Activated T-cell treated with anti-CD3 and anti-CD28 coated beads, Interleukin-2, amount 50 U/mL, for 1 hour (primary cell): ENCODE measurements at places on chromosomes 1 and 21.

GRCh38 chr1:206696812-206697585 is 12.3 kb downstream of the MAPKAPK2 start:
- DNase-seq: no peak

DNA sequence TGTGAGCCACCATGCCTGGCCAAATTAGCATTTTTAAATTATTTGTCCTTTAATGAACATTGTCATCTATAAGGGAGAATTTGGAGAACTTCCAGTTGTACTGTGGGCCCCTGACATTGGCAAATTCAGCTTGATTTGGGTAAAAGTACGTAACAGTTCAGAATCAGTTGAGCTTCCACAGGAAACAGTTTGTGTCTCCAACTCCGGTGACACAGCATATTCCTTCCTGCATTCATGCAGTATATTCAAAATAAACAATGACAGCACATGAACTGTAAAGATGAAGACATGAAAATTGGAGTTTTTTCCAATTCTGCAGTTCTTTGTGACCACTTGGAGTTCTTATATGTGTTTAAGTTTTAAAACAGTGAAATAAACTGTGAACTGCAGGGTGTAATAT is 28.2 kb downstream of the RNF220 start:
- no peak for DNase-seq

- DNase-seq: no peak
Observed at GRCh38 chr1:101301446-101302057, 64.7 kb downstream of the S1PR1 start.

DNA sequence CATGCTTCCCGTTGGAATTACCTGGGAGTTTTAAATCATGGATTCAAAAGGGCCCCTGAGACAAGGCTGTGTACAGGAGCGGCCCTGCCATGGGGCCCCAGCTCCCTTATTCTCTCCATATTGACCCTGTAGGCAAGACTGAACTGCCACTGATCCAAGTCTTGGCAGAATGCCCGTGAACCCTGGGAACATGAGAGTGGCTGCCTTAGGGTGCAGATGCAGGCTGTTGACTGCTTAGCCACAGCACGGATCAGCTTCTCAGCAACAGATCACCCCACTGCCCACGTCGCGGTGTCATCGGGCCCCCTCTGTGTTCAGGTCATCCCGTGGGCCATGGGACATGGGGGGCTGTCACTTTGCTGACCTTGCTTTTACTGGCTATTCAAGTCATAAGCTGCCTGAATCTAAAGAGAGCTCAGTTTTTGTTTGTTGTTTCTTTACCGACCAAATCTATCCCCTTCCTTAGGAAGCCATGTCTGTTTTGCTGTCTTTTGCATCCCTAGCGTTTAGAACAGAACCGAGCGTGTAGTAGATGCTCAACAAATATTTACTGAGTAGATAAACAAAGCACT is 83.4 kb downstream of the MATN1 start:
- DNase-seq: no peak

DNA sequence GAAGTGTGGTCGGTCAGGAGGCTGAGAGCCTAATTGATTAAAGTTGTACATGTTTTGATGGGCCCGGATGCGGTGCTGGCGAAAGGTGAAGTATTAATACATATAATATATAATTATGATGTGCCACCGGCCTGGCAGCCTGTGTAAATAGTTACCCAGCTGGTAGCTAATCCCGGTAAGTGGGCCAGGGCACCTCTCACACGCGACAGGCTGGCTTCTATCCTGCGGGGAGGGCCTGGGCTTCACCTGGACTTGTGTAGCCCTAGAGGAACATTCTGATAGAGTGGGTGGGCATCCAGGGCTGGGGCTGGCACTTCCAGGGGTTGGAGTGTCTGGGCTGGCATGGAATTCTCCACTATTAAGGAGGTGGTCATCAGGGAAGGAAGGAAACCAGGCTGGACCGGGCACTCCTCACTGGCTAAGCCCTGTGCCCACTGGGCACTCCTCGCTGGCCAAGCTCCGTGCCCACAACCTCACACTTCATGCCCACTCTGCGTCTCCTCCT is 48.3 kb downstream of the IGSF21 start:
- DNase-seq: no peak

DNA sequence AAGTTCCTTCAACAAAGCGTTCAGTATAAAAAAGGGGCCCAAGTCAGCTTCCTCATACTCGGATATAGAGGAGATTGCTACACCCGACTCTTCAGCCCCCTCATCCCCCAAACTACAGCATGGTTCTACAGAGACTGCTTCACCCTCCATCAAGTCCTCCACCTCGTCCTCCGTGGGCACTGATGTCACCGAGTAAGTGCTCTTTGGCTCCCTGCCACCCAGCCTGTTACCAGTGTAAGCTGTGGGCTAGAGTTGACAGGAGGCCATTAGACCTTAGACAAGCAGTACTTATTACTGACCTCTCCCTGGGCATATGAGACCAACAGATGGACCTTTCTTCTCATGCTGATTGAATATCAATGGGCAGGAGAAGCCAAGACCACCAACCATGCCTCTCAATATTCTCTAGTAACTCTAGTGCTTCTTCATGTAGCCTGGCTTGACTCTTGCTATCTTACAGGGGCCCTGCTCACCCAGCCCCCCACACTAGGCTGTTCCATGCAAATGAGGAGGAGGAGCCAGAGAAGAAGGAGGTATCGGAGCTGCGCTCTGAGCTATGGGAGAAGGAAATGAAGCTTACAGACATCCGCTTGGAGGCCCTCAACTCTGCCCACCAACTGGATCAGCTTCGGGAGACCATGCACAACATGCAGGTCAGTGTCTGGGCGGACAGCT is 20.9 kb upstream of the IPO9 start:
- DNase-seq: no peak

GRCh38 chr1:109543283-109543987 is 3.8 kb downstream of the GPR61 start:
- no peak for DNase-seq

DNA sequence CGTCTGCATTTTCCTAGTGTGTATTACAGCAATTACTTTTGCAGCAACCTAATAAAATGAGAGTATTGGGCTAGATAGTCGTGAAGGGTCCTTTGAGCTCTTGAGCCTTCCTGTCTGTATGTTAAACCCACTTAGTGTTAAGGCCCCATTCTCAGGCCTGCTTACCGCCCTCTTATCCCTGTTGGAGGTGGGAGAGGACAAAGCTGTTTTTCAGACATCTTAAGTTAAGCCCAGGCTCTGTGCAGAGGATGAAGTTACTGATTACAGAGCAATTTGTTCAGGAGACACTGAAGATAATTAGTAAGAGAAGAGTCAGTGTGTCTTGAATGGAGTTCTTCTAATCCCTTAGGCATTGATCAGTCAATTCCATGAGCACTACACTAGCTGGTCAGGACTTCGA is 114.6 kb downstream of the UCK2 start:
- DNase-seq: no peak

DNA sequence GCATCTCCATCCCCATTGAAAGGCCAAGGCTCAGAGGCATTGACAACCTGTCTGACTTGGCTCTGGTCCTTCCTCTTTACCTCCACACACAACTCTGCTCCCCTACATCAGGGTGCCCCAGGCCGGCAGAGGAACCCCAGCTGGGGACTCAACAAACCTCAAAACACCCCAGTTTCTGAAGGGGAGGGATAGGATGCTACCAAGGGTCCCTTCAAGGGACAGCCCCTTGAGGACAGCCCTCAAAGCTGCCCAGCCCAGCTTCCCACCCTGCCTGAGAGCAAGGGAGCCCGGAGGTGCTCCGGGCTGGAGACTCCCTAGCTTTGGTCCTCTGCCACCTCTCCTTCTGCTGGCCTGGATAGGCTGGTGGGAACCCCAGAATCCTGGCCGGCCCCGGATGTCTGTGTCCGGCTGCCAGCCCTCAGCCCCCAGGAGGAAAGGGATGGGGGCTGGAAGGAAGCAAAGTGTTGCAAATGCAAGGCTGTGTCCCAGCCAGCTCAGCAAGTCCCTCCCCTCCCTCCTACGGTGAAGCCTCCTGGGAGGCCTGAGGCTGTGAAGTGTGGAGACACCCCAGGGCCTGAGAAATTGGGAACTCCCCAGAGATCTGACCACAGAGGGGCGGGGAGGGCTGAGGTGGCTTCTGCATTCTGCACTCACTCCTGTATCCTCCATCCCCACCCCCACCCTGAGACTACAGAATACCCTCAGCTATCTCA is 1.1 kb upstream of the MARCKSL1 start:
- peak; percentile 51 for DNase-seq

- DNase-seq: no peak
Observed at GRCh38 chr21:24976238-24976637, 631.0 kb downstream of the MRPL39 start.

- no peak for DNase-seq
Observed at GRCh38 chr1:41613689-41614574, 129.4 kb upstream of the EDN2 start.

DNA sequence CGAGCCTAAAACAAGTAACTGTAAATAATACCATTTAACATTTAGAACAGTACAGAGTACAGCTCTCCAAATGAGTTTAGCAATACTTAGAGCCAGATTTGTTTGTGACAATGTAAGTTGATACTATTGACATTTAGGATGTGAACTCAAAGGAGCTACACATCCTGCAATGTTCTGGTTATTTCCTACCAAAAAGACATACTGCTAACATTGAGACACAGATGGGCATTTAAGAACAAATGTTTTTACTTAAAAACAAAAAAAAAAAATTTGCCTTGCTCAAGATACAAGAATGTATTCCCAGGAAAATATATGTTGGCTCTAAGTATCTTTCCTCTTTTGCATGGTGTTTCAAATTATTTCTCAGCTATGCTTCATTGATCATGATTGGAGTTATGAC is 1464.8 kb upstream of the PRMT6 start:
- DNase-seq: no peak

GRCh38 chr1:215739025-215739424 is 171.9 kb downstream of the KCTD3 start:
- DNase-seq: no peak

- DNase-seq: no peak
Observed at GRCh38 chr1:156412653-156413321, 43.8 kb downstream of the RHBG start.

- no peak for DNase-seq
Observed at GRCh38 chr1:245118806-245119205, 36.0 kb upstream of the KIF26B start.

- no peak for DNase-seq
Observed at GRCh38 chr1:223551610-223552009, 113.9 kb downstream of the CAPN8 start.

DNA sequence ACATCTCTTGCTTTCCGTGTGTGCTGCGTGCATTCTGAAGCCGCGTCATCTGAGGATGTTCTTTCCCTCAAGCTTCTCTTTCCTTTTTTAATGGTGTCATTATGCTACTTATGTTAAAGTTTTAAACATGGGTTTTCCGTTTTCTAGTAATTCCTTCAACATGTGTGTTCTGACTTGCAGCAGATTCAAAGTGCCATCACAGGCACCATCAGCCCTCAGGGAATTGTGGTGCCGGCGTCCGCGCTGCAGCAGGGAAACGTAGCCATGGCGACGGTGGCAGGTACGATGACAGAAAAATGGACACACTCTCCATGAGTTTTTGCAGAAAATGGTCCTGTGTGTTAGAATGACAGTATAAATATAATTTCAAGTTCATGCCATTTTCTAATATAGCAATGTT is 42.4 kb downstream of the PKNOX1 start:
- no peak for DNase-seq

- DNase-seq: no peak
Observed at GRCh38 chr1:100502052-100502792, 35.7 kb upstream of the GPR88 start.

GRCh38 chr1:17185485-17185860 is 19.5 kb upstream of the PADI1 start:
- DNase-seq: no peak

GRCh38 chr1:91817211-91817905 is 68.6 kb downstream of the TGFBR3 start:
- DNase-seq: no peak

DNA sequence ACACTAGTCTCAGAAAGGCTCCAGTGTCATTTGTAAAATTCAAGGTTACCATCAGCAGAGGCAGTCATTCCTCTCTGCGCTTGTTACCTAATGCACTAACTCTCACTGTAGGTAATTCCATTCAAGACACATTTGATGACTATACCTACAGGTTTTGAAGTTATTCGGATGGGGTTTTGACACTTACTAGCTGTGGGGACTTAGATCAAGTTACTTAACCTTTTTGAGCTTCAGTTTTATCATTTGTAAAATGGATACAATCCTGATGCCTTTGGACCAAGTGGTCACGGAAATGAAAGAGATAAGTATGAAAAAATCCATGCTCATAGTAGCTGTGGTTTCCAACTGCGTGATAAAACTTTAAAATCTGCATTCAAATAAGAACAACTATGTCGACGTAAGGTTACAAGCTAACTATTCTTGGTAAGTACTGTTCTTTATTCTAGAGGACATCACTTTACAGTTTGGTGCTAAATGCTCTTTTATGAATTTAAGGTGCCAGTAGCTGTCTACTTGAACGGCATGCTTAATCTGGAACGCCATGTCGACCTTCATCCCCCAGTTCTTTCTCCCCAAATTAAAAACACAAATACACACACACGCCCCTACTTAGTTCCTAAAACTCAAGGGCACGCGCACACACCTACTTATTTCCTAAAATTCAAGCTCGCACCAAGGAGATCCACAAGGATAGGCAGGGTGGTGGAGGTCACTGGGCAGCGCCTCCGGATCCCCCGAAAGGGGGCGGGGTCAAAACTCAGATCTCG is 550 bp upstream of the NFYC start:
- DNase-seq: no peak

- DNase-seq: no peak
Observed at GRCh38 chr1:201946224-201946908, at the start of gene LMOD1. Gene LMOD1 (minus strand): TSS chr1:201946548. CDS start chr1:201946340, 208 bp downstream.

GRCh38 chr1:44970317-44970716 is 16.1 kb downstream of the EIF2B3 start:
- DNase-seq: no peak

DNA sequence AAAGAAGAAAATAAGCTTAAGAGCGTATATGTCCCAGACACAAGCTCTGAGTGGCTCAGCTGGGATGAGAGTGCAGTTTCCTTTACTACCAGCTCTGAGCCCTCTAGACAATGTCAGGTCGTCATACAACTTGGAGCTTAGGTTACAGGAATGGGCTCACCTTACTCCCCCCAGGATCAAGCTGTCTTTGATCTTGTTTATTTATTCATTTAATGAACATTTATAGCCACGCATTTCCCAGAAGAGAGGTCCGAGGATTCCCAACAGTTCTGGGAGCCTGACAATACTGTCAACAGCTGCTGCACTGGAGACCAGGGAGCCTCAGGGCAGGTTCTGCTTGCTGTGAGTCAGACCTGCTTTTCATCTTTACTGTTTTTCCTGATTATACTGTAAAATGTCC is 378.9 kb downstream of the PLPP3 start:
- no peak for DNase-seq

GRCh38 chr1:61597601-61598000 is 127.3 kb downstream of the TM2D1 start:
- no peak for DNase-seq

DNA sequence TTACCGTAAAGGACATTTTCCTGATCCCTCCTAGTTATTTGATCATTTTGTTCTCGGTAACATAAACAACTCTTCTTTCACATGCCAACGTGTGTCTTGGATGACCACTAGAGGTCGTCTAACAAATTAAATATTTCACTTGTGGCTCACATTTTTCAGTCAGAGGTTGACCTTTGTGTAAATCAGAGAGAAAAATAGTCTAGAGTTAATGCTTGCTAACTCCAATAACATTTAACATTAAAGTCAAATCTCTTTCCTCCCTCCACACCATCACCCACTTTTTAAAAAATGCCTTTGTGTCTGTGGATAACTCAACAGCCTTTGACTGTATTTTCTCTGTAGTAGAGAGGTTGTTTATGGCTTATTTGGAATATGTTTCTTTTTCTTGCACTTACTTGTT is 220.5 kb upstream of the B3GALT2 start:
- no peak for DNase-seq
